Breast epithelium (tissue), 4 donors: ENCODE measurements at places on chromosomes 13 and 19. TPM values are rescaled to one million over a fixed set of nuclear protein-coding genes. Genes with fewer than 3 reads are reported as not detected.

Gene PET100
- total RNA-seq = 33.1 TPM

Gene TUBA3C
- not detected for total RNA-seq

GRCh38 chr13:47853236-47853635, 147.8 kb downstream of the SUCLA2 start:
- no peak for DNase-seq

- peak; percentile 59 for DNase-seq
These were observed 422 bp upstream of the ZNF575 start for GRCh38 chr19:43532571-43532961.

DNA sequence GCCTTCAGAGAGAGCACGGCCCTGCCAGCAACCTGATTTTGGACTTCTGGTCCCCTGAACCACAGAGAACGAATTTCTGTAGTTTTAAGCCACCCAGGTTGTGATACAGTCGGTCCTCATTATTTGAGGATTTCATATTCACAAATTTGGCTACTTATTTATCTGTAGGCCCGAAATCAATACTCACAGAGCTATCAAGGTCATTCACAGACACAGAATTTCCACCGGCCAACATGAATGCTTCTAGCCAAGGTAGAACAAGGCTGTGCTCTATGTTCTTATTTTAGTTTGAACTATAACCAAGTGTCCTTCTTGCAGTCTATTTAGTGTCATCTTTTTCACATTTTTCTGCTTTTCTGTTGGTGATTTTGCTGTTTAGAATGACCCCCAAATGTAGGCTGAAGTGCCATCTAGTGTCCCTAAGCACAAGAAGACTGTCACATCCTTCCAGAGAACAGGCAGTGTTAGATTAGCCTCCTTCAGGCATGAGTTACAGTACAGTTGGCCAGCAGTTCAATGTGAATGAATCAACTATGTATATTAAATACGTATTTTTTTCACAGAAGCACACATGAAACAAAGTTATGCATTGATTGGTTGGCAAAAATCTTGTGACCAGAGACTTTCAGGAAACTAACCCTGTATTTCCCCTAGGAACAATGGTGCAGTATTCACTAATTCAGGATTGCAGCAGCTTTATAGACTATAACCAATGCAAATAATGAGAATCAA, 63.5 kb downstream of the C13orf42 start:
- DNase-seq = no peak
